ENCODE measurements at places on chromosomes 13 and 19.

DNA sequence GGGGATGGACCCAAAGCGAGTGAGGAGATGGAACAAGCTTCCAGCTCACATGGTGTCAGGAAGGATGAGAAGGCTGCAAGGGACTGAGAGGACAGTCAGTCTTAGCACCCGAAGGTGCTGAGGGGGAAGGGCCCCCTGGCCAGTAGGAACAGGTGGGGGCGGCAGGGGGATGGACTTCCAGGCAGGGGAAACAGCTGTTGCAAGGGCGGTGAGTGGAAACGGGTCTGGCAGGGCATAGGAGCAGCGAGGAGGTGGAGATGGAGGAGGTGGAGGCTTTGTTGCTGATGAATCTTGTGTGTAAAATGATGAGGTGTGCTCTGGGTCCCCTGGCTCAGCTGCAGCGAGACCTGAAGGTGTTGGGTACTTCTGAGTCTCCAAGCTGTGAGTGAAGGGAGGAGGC lies 1.2 kb downstream of the MAP1S start:
- peaks cover 16% of the 10 kb centered on the region for H3K4me1 ChIP-seq
- H3K27me3 ChIP-seq, result no peaks in the 10 kb centered on the region
- no peak for DNase-seq
- peaks cover 9% of the 10 kb centered on the region for H3K36me3 ChIP-seq

GRCh38 chr13:94006296-94006695 lies 473.2 kb downstream of the DCT start:
- H3K36me3 ChIP-seq, result peaks cover 2% of the 10 kb centered on the region
- H3K27ac ChIP-seq, result no peak overlapping the region
- H3K4me3 ChIP-seq, result no peak overlapping the region
- DNase-seq, result no peak

DNA sequence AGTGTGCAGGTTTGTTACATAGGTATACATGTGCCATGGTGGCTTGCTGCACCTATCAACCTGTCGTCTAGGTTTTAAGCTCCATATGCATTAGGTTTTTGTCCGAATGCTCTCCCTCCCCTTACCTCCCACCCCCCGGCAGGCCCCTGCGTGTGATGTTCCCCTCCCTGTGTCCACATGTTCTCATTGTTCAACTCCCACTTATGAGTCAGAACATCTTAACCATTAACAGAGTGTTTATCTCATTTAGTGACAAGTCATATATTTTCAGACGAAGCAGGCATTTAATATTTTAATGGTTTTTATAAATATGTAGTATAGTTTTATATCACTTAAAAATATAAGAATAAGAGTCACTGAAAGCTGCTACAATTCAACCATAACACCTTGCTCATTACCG lies 780.5 kb upstream of the ARGLU1 start:
- peaks cover 4% of the 10 kb centered on the region for H3K4me1 ChIP-seq
- no peaks in the 10 kb centered on the region for H3K36me3 ChIP-seq
- H3K4me3 ChIP-seq, result no peak overlapping the region
- no peaks in the 10 kb centered on the region for H3K27me3 ChIP-seq
- no peak for DNase-seq

- H3K27me3 ChIP-seq, result peaks cover 3% of the 10 kb centered on the region
- H3K36me3 ChIP-seq, result no peaks in the 10 kb centered on the region
- no peak overlapping the region for H3K27ac ChIP-seq
- H3K4me1 ChIP-seq, result peaks cover 15% of the 10 kb centered on the region
Measured at GRCh38 chr13:22193070-22193469, 522.2 kb downstream of the FGF9 start.

GRCh38 chr13:86572115-86572514 lies 772.9 kb upstream of the SLITRK6 start:
- no peak overlapping the region for H3K27ac ChIP-seq
- no peaks in the 10 kb centered on the region for H3K36me3 ChIP-seq
- no peak overlapping the region for H3K4me3 ChIP-seq
- no peaks in the 10 kb centered on the region for H3K27me3 ChIP-seq
- no peak for DNase-seq

- DNase-seq, result no peak
- peaks cover 2% of the 10 kb centered on the region for H3K36me3 ChIP-seq
- peaks cover 18% of the 10 kb centered on the region for H3K4me1 ChIP-seq
- no peak overlapping the region for H3K27ac ChIP-seq
- H3K27me3 ChIP-seq, result no peaks in the 10 kb centered on the region
Measured at GRCh38 chr13:27203854-27204253, 32.2 kb upstream of the USP12 start.

DNA sequence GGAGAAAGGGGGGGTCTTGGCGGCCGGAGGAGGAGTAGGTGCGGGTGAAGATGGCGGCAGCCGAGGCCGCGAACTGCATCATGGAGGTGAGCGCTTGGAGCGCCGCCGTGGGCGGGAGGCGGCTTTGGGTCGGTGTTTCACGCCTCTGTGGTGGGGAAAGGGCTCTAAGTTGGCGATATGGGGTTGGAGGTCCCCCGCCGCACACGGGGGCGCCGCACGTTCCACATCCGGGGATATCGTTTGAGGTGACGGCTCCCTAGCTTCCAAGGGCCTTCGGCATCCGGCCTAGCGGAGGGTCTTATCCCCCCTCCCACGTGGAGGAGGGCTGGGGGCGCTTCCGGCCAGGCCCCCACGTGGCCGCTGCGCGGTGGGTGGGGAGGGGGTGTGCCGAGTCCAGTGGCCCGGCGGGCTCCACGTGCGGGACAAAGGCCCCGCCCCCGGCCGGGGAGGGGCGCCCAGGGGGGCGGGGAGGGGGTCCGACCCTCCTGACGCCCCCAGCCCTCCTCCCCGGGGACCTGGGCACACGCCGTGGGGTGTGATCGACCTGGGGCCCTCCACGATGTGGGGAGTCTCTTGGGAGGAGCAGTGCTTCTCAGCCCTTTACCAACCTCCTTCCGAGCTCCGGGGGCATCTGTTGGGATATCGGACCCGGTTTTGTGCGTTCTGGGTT lies at the start of gene PRMT1:
PRMT1 (plus strand) TSS at position 41 of the 670 bp plus-strand sequence; CDS start at position 51, 10 bp downstream.
- H3K4me3 ChIP-seq, result peak within 1 kb of the TSS; percentile 97
- H3K27ac ChIP-seq, result peak within 1 kb of the TSS; percentile 100
- peaks cover 18% of the 10 kb centered on the region for H3K4me1 ChIP-seq
- H3K27me3 ChIP-seq, result no peaks in the 10 kb centered on the region
- DNase-seq, result peak; percentile 34

GRCh38 chr13:20391597-20392452 lies 133.8 kb downstream of the CRYL1 start:
- no peaks in the 10 kb centered on the region for H3K27me3 ChIP-seq
- no peaks in the 10 kb centered on the region for H3K4me1 ChIP-seq
- H3K27ac ChIP-seq, result no peak overlapping the region

DNA sequence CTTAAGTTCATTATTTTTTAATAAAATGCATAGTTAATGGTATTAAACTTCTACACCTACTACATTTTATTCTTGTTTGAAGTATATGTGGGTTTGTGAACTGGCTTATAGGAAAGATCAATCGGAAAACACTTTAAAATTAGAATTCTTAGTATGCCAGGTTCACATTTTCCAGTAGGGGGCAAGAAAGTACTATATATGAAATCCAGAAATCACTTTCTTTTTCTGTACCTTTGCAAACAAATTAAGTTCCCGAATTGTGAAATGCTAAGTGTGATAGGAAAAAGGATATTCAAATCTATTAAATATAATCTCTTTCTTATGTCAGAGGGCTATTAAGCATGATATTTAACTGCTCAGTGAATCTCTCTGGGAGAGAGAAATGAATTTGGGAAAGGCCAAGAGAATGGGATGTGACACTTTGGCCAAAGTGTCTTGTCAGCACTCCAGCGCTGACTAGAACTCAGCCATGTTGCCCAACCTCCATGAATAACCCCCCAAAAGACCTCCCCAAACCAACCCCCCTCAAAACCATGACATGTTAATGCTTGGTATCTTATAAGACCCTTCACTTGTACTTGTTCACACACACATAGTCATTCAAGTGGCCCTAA lies 122.6 kb upstream of the SLC10A2 start:
- peaks cover 11% of the 10 kb centered on the region for H3K4me1 ChIP-seq
- no peak overlapping the region for H3K27ac ChIP-seq

- DNase-seq, result no peak
- no peaks in the 10 kb centered on the region for H3K36me3 ChIP-seq
- H3K27me3 ChIP-seq, result peaks cover 47% of the 10 kb centered on the region
- no peak overlapping the region for H3K27ac ChIP-seq
- H3K4me1 ChIP-seq, result peaks cover 1% of the 10 kb centered on the region
Measured at GRCh38 chr19:28869459-28869858, 343.5 kb downstream of the UQCRFS1 start.

DNA sequence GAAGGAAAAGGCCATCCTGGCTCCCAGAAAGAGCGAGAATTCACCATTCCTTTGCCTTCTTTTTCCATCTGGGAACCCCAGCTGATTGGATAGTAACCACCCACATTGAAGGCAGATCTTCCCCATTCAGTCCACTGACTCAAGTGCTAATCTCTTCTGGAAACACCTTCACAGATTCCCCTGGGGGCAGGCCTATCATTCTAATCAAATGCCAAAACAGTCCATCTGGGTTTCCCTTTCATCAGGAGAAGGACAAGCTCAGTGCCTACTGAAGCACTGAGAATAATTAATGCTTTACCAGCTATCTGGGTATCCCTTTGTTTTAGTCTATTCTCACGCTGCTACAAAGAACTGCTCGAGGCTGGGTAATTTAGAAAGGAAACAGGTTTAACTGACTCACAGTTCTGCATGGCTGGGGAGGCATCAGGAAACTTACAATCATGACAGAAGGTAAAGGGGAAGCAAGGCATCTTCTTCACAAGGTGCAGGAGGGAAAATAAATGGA lies 293.2 kb downstream of the ENOX1 start:
- H3K27me3 ChIP-seq, result no peaks in the 10 kb centered on the region
- no peak for DNase-seq

GRCh38 chr13:36430247-36431203 lies 1.8 kb upstream of the CCNA1 start:
- H3K36me3 ChIP-seq, result no peaks in the 10 kb centered on the region
- peaks cover 7% of the 10 kb centered on the region for H3K4me1 ChIP-seq
- H3K4me3 ChIP-seq, result peak overlapping the region; percentile 65
- peak overlapping the region; percentile 43 for H3K27ac ChIP-seq

DNA sequence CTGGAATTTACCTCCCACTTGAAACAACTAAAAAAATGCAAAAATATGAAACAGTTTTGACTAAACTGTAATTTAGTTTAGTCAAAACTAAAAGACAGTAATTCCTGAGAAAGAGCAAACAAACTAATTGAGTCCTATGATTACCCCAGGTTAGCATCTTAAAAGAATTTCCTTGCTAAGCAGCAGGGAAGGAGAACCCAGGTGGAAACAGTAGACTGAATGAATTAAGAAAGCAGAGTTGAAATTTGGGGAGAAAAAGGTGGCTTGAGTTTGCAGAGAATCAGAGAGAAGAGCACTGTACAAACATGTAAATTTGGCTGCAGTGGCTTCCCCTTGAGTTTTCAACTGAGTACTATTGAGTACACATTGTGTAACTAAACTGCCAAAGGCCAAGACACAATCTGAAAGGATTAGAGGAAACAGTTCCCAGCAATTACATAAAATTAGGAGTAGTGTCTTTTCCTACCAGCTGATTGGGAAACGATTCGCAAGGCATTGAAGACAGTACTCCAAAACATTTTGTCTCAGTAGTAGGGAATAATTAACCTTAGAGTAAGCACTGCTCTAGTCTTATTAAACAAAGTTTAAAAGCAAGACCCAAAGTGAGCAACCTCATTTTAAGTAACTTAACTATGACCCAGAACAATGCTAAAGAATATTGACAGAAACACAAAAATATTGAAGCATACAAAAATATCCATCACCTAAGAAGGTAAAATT lies 820.5 kb downstream of the DACH1 start:
- no peak for DNase-seq
- peaks cover 26% of the 10 kb centered on the region for H3K4me1 ChIP-seq
- H3K27ac ChIP-seq, result no peak overlapping the region
- H3K4me3 ChIP-seq, result no peak overlapping the region

DNA sequence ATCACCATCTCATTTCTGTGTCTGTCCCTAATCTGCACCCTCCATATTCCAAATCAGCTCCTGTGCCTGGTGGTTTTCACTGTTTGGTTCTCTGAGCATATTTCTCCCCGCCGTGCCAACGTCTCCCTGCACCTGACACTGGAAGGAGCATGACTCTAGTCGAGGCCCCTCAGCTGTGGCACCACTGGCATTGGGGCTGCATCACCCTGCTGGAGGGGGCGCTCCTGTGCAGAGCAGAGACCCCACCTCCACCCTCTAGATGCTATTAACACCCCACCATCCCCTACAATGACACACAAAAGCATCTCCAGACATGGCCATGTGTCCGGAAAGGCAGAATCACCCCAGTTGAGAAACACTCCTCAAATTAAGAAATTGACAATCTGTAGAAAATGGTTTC lies 20.8 kb downstream of the ZSCAN5C start:
- DNase-seq, result no peak
- H3K27ac ChIP-seq, result no peak overlapping the region
- no peak overlapping the region for H3K4me3 ChIP-seq

GRCh38 chr13:112474869-112475268 lies 98.7 kb downstream of the SPACA7 start:
- no peaks in the 10 kb centered on the region for H3K4me1 ChIP-seq
- H3K4me3 ChIP-seq, result no peak overlapping the region
- peaks cover 4% of the 10 kb centered on the region for H3K36me3 ChIP-seq
- DNase-seq, result no peak
- H3K27ac ChIP-seq, result no peak overlapping the region

DNA sequence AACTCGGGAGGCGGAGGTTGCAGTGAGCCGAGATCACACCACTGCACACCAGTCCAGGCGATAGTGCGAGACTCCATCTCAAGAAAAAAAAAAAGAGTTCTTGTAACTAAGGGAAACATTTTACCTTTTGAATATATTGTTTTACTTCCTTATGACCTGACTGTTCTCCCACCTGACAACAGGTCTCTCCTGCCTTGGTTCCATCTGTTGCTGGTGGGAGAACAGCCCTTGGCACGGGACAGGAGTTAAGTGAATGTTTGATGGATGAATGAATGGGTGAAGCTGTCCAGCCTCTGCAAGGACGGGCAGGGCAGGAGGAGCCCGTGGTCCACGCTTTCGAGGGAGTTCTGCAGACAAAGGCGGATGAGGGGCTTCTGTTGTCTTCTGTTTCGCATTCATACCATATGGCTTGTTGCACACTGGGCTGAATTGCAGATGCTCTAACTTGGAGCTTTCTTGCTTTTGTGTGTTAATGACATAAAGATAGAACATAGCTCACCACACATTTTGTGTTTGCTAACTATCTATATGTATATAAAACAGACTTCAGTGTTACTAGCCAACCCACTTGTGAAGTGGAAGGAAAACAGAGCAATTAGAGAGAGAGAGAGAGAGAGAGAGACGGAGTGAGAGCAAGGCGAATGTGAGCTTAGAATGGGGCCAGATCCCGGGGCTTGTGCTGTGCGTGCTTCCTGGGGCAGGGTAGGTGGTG lies 16.2 kb upstream of the CCNE1 start:
- no peaks in the 10 kb centered on the region for H3K4me1 ChIP-seq
- peaks cover 11% of the 10 kb centered on the region for H3K27me3 ChIP-seq
- H3K36me3 ChIP-seq, result no peaks in the 10 kb centered on the region
- H3K4me3 ChIP-seq, result no peak overlapping the region
